Stimulated activated CD4-positive, alpha-beta T cell treated with anti-CD3 and anti-CD28 coated beads, Interleukin-1b, Interleukin-23, amount 100 ng/mL, for 1 hour (primary cell): ENCODE measurements at places on chromosomes 4 and X.

- no peak for DNase-seq
These were observed 203.9 kb downstream of the EVC2 start for GRCh38 chr4:5504486-5504885.

- no peak for DNase-seq
These were observed 112.8 kb upstream of the DKK2 start for GRCh38 chr4:107148904-107149303.

GRCh38 chrX:2682565-2683177, 8.4 kb upstream of the CD99 start:
- no peak for DNase-seq

- no peak for DNase-seq
These were observed 12.7 kb downstream of the SPRY1 start for GRCh38 chr4:123409334-123409733.

DNA sequence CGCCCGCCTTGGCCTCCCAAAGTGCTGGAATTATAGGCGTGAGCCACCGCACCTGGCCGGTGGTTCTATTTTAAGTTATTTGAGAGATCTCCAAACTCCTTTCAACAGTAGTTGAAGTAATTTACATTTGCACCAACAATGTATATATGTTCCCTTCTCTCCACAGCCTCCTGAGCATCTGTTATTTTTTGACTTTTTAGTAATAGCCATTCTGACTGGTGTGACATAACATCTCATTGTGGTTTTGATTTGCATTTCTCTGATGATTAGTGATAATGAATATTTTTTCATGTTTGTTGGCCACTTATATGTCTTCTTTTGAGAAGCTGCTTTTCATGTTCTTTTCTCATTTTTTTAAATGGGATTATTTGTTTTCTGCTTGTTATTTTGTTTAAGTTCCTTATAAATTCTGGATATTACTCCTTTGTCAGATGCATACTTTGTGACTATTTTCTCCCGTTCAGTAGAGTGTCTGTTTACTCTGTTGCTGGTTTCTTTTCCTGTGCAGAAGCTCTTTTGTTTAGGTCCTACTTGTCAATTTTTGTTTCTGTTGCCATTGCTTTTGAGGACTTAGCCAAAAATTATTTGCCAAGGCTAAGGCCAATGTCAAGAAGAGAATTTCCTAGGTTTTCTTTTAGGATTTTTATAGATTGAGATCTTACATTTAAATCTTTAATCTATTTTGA, 213.2 kb downstream of the ARHGAP24 start:
- DNase-seq = no peak

DNA sequence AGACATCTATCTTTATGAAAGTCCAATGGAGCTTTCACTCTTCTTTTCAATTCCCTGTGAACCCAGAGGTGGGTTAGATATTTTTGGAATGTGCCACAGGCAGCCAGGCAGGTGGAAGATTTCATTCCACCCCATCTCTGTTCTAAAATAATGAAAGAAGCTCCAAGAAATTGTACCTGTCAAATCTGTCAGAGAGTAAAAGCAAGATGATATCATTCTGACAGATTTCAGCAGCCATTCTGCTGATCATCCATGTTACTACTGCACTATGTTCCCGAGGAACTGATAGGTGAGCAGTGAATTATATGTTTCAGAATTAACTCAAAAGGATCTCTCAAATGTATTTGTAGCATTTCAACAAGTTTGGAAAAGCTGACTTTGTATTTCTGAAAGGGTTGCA, 339.5 kb upstream of the SPANXN4 start:
- DNase-seq = no peak

DNA sequence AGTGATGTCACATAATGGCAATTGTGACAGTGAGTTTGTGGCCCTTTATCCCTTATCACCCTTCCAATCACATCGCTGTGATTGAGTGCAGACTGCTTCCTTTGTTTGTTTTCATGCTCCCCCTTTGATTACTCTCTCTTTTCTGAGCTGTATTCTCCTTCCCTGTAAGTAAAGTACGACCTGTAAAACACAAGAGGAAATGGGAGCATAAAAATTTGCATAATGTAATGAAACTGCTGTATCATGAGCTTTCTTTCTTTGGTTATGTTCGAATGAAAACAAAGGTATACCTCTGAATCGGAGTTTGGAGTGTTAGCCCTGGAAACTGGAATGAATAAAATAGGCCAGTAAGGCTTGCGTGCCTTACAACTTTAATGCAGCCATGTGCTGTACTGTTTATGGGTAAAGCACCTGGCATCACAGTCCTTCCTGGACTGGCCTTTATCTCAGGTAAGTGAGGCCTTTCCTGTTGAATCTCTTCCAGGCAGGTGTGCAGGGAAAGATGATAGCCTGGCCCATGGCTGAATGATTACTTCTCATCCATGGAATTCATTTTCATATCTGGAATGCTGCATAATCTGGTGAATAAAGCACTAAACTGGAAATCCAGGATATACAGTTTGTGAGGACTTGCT, 26.6 kb upstream of the HS3ST1 start:
- DNase-seq = no peak

DNA sequence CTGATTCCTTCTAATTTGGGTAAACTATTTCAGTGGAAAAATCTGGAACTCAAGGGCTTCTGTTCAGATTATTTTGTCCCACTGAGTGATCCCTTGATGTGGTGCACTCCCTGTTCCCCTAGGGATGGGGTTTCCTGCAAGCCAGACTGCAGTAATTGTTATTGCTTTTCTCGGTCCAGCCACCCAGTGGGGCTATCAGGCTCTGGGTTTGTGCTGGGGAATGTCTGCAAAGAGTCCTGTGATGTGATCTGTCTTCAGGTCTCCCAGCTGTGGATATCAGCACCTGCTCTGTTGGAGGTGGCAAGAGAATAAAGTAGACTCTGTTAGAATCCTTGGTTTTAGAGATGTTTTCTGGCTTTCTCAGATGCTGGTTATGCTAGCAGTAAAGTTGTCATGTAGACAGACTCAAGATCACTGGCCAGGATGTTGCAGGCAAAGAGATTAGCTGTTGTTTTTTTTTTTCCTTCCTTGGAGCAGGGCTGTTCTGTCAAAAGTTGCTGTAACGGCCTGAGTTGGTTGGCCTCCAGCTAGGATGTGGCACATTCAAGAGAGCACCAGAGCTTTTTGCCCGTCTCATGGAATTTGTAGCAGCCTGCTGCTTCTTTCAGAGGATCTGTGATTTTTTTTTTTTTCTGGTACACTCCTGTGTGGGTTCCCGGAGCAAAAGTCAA, 1314.0 kb downstream of the PCDH19 start:
- no peak for DNase-seq

- DNase-seq = no peak
These were observed 1.7 kb upstream of the GTPBP6 start for GRCh38 chrX:320126-320783.

DNA sequence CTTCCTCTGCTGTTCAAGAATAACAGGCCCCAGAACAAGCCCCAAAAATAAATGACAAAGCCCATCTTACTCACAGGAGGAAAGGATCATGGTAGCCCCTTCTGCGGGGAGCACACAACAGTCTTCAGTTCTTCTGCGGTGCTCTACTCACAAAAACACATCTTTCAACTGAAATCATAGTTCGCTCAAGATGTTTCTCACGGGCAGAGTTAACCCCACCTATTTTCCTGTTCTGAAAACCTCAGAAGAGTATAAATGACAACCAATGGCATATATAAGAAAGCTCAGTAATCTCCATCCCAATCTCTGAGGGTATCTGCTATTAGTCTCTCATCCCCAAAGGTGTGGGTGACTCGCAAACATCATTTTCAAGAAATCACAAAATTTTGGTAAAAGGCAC, at the start of gene TXK:
Gene TXK, minus strand, starts transcription at position 170 of the 400 bp plus-strand sequence. Its CDS starts 80 bp downstream, at position 90.
- DNase-seq = no peak

DNA sequence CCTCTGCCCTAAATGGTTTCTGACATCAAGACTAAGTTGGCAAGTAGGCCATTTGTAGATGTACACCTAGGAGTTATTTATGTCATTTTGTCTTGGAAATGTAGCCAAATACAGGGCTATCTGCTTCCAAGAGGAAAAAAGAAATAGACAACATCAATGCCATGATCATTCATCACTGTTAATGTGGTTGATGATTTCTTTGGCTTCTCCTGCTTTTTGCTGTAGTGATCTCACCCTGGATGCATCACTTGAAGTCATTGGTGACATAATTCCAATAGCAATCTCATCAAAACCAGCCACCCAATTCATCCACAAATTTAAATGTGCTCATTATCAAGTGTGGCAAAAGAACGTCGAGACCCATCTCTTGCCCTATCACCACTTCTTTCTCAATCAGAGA, 222.6 kb upstream of the PPARGC1A start:
- DNase-seq = no peak

DNA sequence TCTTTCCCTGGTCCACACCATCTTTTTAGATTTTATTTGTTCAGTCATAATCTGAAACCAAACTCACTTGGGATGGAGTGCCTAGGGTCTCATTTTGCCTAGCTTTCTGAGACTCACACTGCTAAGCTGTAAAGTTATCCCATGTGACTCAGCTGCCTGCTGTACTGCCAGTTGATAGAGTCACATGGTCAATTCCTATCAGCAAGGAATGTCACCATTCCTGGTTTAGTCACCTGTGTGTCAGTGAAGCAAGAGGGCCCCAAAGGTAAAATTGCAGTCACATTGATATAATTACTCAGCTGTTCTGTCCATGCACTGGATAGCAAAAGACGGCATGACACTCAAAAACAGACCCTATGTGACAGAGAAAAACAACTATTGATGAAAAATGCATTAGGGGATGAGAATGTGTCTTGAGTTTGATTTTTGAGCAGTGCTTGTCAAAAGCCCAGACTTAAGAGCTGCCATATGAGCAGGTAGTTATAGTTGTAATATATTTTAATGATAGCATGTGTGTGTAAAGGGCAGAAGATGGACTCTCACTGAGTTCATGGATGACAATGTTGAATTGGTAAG, 413.2 kb downstream of the PPARGC1A start:
- DNase-seq = no peak

DNA sequence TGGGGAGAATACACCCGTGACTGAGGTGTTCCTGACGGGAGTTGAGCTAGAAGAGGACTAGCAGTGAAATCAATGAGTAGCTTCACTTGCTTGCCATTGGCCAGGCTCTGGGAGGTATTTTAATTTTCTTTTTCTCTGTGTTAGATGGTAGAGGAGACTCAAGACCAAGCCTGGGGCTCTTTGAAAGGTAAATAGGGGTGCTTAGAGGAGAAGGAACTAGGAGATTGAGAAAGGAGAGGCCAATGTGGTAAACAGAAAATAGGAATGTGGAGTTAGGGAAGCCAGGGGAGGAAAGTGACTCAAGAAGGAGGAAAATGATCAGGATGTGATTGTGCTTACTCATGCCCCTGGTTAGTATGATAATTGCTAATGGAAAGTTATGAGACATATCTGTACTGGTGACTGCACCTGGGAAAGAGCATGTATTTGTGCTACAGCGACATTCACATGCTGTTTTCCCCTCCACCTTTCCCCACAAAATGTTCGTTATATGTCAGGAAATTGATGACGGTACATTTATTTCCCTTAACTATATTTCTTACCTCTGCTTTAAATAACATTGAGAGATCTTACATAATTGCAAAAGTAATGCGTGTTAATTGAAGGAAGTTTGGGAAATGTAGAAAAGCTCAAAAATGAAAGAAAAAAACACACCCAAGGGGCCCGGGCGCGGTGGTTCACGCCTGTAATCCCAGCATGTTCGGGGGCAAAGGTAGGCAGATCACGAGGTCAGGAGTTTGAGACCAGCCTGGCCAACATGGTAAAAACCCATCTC, 16.9 kb upstream of the LRBA start:
- no peak for DNase-seq

DNA sequence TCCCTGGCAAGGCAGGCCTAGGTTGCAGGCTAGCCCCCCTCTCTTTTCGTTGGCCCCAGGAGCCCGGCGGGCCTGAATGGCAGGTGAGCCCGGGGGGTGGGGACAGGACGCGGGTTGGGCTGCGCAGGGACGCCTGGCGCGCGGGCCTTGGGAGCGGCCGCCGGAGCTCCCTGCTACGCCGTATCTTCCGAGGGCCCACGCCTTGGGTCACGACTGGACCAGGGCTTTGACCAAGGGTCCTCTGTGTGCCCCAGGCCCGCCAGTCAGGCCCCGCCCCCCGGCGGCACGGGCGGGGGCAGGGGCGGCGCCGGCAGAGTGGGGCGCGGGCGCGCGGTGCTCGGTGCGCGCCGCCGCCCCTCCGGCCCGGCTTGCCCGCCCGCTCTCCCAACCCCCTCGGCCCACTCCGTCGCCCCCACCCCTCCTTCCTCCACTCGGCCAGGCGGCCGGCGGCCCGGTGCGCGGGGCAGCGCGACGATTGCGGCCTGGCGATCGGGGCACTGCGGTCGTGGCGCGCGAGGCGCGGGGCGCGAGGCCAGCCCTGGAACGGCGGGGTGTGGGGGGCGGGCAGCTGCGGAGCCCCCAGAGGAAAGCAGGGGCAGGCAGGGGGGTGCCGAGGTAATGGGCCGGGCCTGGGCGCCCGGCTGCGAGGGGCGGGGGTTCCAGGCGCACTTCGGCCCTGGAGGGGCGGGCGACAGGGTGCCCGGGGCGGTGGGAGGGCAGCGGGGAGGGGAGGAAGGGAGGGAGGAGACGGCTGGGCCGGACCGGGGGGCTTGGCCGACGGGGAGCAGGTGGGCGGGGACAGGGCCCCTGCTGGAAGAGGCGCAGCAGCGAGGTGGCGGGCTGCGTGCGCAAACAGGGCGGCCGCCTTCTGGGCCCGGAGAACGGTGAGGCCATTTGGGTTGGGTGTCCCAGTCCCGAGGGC, at the start of gene PRRG3:
Gene PRRG3, plus strand, starts transcription at position 798 of the 922 bp plus-strand sequence. CDS start 3,357 bp downstream, outside the sequence.
- no peak for DNase-seq

DNA sequence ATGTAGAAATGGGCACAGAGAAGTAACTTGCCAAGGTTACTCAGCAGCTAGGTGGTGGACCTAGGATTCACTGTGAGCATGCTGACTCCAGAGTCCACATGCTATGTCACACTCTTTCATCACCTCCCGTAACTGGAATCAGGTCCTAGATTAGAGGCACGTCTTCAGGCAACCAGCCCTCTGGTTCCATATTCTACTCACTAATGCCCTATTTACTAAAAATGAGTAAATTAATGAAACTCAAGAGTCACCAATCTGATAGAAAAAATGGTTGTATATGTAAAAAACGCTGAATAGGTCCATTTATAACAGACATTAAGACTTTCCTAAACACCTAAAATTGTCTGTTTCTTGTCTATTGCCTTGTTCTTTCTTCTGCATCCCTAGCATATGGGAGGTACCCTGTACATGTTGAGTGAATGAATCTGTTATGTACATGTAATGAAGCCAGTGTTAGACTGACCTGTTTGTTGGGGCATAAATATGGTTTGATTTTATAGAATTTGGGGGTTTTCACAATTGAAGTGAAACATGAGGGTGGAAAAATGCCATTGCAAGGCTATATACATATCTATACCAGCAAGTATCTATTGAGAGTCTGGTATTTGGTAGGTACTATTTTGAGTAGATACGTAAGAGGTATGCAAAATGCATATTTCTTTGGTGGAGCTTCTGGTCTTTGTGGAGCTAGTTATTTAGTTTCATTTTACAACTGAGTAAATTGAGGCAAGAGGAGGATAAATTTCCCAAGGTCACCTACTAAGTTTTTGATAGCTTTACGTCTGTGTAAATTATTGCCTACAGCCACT, 7.5 kb upstream of the RUFY3 start:
- DNase-seq = no peak

- no peak for DNase-seq
These were observed 76.5 kb downstream of the CENPC start for GRCh38 chr4:67468830-67469229.
